ENCODE measurements at places on chromosomes 4 and X. TPM values are rescaled to one million over a fixed set of nuclear protein-coding genes. Genes with fewer than 3 reads are reported as not detected.

Gene CXCL13
- total RNA-seq: not detected

Gene SPANXN3
- total RNA-seq: not detected

Gene NXF2
- not detected for total RNA-seq

Gene DDX53
- not detected for total RNA-seq

Gene CXCL6
- not detected for total RNA-seq

Gene ADH1A
- total RNA-seq: not detected

Gene DNAAF6
- total RNA-seq: not detected

Gene ASB5
- not detected for total RNA-seq

Gene CENPVL1
- not detected for total RNA-seq

Gene PNMA5
- not detected for total RNA-seq

Measured in placental epithelial cell (primary cell).